Ovary (tissue), 10 donors: ENCODE measurements at places on chromosomes 1 and 21. TPM values are rescaled to one million over a fixed set of nuclear protein-coding genes. Genes with fewer than 3 reads are reported as not detected.

The NEK2 gene
- 0.25 TPM for polyA plus RNA-seq

The RHD gene
- not detected for polyA plus RNA-seq

The TMPRSS2 gene
- polyA plus RNA-seq: not detected

The OLIG2 gene
- polyA plus RNA-seq: not detected

The FABP3 gene
- polyA plus RNA-seq: 153 TPM

The LINGO4 gene
- polyA plus RNA-seq: not detected

The SPRR1A gene
- not detected for polyA plus RNA-seq

The PEAR1 gene
- 21.2 TPM for polyA plus RNA-seq

The CCDC30 gene
- 4.3 TPM for polyA plus RNA-seq

The WNT3A gene
- polyA plus RNA-seq: not detected
